ENCODE measurements at places on chromosomes 2 and 18.

GRCh38 chr2:64295326-64296139 lies 151.3 kb upstream of the PELI1 start:
- DNase-seq: no peak

DNA sequence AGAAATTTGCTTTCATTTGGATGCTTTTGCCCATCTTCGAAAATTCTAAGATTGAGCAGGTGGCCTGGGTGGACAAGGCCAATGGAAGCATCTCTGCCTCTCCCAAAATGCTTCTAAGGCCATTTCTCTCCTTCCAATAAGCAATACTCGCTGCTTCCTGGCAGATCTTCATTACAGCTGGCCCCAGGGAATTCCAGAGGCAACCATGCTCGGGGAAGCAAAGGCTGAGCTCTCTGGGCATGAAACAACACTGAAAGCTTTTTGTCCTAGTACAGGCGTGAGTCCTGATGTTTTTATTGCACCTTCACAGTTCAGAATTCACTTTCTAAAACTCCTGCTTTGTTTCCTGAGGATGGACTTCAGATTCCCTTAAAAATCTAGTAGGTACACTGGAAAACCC lies 11.8 kb upstream of the NEDD4L start:
- DNase-seq: no peak

- DNase-seq: no peak
Measured at GRCh38 chr18:54094474-54094873, 130.0 kb downstream of the MBD2 start.

- no peak for DNase-seq
Measured at GRCh38 chr2:106623456-106623855, 136.3 kb downstream of the CD8B2 start.

DNA sequence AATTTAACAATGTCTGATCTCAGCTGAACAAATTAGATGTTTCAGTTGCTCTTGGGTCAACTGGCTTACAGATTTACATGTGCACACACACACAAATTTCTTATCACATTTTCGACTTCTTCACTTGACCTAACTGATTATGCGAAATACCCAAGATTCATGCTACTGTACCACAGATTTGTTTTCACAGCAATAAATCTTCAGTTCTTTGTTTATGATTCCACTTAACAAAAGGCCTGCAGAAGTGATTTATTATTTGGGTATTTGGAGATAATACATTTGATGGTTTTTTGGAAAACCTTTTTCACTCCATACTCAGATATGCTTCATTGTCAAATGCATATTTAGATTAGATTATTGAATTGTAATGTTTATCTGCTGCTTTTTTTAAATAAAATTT lies 129.0 kb downstream of the GALNT1 start:
- DNase-seq: no peak

DNA sequence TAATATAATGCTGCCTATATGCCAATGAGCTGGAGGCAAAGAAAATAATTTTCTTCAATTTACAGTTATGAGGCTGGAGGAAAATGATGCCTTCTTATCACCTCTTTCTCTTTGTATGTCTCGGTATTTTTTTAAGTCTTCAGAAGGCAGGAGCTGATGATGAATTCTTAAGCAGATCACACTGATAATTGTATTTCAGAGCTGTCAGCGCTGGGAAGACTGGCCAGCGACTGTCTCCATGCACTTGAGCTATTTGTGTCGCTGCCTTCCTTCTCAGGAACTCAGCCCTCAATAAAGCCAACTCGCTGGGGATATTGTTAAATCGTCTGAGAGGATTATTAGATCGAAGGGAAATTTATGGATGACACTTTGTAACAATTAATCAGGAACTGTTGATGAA lies 40.3 kb downstream of the PTGR3 start:
- no peak for DNase-seq

DNA sequence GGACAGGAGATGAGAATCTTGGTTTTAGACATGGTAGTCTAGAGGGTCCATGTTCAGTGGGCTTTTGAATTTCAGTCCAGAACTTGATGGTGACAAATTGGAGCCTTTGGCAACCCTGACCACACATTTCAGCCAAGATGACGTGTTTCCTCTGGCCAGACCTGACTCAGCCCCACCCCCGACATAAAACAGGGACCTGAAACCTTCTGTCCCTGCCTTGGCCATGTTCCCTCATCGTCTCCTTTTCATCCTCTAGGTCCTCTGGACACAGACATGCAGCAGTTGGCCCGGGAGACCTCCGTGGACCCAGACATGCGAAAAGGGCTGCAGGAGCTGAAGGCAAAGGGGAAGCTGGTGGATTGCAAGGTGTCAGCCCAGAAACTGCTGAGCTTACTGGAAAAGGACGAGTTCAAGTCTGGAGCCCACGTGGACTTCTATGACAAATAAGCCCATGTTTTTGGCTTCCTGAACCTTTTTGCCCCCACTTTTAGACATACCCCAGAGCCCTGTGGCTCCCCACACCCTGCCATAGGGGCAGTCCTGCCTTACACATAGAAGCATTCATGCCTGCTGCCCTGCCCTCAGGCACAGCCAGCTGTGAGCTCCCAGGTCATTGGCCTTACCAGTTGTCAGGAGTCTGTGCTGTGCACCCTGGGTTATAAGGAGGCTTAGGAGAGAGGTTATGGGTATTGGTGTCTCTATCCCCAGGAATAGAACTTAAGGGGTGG lies 4.0 kb downstream of the SPR start:
- DNase-seq: no peak

- no peak for DNase-seq
Measured at GRCh38 chr2:83461135-83461534, 997.9 kb downstream of the SUCLG1 start.

DNA sequence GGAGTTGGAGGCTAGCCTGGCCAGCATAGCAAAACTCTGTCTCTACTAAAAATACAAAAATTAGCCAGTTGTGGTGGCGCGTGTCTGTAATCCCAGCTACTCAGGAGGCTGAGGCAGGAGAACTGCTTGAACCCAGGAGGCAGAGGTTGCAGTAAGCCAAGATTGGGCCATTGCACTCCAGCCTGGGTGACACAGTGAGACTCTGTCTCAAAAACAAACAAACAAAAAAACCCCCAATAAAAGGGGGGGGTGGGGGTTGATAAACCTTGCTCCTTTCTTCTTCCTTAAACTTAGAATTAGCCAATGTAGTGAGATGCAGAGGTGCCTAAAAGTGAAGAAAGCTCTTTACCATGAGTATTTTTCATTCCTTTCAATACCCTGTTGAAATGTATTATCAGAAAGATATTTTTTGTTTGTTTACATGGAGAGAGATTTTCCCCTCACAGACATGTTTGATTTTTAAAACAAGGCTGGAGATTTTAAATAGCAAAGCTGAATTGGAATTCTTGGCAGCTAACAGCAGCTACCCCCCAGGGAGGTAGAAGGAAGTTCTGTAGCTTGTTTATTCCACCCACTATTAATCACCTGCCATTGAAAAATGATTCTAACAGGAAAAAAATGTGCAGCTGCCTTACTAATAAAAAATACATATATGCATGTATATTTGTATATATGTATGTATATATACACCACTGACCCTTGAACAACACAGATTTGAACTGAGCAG lies 48.6 kb downstream of the GYPC start:
- DNase-seq: no peak

DNA sequence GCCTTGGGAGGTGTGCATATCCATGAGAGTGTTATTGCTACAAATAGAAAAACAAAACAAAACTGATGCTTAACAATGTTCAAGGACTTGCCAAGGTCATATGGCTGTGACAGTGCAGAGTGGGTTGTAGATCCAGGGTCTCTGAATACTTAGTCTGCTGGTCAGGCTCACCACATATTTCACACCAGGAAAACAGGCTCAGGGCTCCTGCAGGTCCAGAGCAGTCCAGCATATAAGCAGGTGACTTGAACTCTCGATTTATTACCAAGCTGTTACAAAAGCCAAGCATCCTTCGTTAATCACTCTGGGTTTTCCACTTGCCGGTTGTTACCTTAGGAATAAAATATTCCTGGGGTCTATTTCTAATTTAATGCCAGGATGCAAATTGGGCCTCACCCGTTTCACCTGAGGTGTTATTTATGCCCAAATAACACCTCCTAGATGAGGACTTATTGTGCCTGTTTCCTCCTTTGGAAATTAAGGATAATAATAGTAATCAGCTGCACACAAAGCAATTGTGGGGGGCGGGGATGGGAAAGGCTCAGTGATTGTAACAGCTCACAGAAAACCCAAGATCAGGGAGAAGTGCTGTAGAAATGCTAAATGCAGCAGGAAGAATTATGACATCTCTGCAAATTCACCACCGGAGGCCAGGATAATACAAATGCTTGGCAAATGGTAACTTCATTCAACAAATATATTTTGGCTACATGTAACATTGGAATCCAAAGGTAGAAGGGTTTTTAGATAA lies 72.9 kb downstream of the TMEM182 start:
- no peak for DNase-seq

DNA sequence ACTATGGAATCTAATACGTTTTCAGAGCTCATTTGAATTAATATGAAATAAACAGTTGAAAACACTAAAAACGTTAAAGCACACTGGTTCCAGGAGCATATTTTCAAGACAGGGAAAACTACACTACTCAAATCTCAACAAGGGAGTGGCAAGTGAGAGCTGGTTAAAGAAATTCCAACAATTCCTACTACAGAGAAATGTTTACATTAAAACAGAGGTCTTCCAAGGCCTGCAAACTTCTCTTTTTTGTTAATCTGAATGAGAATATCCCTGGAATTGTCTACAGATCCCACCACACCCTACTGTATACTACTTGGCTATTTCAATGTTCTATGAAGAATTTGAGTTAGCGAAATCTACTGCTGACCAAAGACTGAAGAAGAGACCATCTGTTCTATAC lies 231.5 kb downstream of the ZEB2 start:
- DNase-seq: no peak

GRCh38 chr2:69385443-69386151 lies 1.4 kb downstream of the GFPT1 start:
- no peak for DNase-seq

DNA sequence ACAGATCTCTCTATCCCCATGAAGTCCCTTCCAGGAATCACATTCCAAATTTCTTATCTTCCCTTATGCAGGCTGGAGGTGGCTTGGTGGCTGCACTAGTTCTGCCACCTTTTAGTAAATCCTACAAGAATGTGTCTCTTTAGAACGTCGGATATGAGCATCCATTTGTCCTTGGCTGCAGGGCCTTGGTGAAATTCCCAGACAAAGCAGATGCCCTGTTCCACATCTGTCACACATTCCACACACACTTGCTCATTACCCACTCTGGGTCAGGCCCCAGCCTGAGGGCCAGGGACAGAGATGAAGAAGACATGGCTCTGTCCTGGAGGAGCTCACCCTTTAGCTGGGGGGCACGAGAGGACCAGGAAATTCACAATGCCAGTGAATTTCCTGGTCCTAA lies 31.2 kb upstream of the GPR17 start:
- peak; percentile 46 for DNase-seq

GRCh38 chr18:64203295-64203694 lies 54.4 kb upstream of the LINC00305 start:
- DNase-seq: no peak

DNA sequence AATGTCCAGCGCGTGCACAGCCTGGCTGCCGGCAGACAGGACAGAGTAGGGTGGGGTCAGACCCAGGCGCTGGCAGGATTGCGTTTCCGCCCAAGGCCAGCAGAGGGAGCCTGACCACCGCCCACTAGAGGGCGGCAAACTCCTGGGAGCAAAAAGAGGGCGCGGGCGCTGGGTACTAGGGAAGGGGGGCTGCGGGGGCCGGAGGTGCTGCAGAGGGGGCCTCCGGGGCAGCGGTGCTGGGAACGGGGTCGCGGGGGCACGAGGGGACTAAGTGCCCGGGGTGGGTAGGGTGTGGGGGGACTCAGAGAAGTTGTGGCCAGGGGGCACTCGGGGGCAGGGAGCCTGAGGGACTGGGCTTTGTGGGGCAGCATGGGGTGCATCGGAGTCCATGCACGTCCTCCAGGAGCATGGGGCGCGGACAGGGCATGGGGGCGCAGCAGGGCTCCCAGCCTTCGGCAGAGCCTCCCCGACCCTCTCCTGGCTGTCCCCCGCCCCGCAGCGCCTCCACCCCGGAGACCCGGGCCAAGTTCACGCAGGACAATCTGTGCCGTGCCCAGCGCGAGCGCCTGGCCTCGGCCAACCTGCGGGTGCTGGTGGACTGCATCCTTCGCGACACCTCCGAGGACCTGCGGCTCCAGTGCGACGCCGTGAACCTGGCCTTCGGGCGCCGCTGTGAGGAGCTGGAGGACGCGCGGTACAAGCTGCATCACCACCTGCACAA lies 3.2 kb downstream of the TEKT4 start:
- DNase-seq: no peak

DNA sequence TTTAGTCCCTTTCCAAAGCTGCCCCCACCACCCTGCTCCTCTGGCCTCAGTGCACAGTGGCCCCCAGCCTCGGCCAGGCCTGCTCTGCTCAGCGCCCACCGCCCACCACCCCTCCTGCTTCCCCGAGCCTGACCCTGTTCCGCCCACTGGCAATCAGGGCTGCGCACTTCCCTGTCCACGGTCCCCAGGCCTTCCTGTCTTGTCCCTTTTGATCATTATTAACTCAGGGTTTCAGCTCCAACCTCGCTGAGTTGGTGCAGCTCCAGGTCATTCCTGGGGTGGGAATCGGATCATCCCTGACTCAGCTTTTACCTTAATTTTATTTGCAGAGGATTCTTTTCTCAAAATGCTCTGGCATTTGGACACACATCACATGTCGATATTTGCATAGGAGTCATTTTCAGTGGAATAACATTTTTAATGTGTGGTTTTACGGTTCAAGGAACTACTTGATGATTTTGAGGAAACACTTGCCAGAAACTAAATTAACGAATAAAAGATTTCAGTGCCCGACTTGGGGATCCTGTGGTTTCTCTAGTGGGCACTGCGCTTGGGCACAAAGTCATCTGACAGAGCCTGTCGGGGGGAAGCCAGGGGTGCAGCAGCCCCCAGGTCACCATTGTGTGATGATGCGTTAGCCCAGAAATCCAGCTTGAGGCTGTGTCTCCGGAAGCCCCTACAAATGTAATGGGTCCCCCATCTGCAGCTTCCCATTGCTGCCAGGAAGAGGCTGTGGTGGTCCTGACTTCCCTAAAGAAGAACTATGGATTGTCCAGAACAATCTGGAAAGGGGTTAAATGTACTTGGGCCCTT lies 1.0 kb upstream of the ESPNL start:
- peak; percentile 63 for DNase-seq

GRCh38 chr2:201972621-201973255 lies 60.9 kb upstream of the FZD7 start:
- DNase-seq: no peak

DNA sequence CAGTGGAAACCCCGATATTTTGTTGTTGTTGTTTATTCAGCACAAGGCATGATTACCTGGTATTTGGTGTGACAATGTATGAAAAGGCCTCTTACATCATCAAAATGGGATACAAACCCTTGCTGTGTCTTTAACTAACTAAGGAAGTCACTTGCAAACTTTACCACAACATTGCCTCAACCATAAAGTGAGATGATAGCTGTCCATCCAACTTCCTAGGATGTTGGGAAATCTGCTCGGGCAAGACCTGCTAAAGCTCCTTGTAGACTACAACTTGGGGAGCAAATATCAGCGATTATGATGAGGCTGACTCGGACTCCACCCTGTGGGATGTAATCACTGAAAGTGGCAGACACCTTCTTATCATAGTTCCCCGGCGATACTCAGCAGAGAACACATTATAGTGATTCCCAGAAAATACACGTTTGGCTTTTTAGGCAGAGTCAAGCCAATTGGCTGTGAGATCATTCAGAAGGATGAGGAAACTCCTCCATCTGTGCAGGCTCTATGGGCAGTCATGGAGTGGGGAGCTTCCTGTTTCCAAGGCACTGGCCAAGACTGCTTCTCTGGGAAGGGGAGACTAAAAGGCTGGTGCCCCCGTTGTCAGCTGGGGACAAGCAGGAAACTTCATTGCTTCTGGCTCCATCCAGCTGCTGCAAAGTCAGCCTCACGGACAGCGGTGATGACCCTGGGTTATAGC lies 289.0 kb downstream of the RNF144A start:
- no peak for DNase-seq

- no peak for DNase-seq
Measured at GRCh38 chr2:33115196-33115595, 168.4 kb downstream of the LTBP1 start.

All from left forelimb (tissue), 1 donor.